ENCODE measurements at places on chromosomes 5 and 9.

GRCh38 chr5:101783241-101784013 lies 512.7 kb downstream of the SLCO4C1 start:
- no peak for DNase-seq

DNA sequence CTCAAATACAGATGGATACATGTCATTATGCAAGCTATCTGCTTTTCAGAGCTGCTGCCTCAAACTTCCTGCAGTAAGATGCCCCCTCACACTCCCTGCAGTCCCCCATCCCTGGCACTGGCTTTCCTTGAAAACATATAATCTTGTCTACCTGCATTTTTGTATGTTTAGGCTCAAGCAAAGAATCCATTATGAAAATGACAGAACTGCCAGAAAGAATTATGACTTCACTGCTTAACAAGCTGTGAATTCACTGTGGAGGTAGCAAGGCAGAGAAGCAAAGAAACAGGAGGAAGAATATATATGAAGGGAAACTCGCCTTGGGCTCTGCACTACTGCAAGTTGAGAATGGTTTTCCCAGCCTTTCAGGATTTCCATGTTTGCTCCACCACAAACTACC lies 39.4 kb upstream of the PPP2R2B start:
- DNase-seq: no peak

DNA sequence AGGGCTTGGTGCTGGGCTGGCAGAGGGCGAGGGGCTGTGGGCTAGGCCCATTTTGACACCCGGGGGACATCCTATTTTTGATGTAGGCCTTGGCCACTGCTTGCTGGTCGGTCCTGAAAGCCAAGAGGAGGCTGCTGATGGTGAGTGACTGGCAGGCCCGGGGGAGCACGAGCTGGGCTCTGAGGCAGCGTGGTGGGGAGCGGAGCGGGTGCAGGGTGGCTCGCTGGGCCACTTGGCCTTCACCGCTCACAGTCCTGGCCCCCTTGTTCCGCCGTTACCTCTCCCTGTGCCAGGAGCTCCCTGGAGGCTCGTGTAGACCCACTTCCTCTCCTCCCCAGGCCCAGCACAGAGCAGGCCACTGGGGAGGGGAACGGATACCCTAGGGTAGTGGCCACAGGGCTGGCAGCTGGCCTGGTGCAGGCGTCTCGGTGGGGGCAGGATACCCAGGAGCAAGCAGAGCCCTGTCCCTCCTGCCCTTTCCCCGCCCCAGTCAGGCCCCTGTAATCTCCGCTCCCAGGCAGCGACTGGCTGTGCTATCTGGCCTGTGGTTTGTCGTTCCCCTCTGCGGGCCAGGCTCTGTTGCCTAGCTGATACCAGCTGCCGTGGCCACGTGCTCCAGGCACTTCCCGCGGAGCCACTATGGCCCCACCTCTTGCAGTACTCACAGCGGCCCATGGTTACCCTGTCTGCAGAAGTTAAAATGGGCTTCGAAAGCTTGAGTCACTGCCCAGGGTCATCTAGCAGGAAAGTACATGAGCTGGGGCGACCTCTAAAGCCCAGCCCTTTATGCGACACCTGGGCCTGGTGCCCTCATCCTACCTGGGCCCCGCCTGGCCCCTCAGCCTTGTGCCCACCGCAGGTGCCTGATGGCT lies 11.7 kb upstream of the DOLPP1 start:
- DNase-seq: no peak

GRCh38 chr5:137264041-137264440 lies 235.1 kb downstream of the SPOCK1 start:
- DNase-seq: no peak

DNA sequence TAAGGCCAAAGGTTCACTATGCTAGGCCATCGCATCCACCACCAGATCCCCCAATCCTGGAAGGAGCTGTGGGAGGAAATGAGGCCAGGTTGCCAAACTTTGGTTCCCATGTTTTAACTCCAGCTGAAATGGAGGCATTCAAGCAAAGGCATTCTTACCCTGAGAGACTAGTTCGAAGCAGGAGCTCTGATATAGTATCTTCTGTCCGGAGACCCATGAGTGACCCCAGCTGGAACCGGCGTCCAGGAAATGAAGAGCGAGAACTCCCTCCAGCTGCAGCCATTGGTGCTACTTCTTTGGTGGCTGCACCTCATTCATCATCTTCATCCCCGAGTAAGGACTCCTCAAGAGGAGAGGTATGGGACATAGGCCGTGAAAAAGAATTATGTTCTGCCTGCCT lies 75.6 kb downstream of the GAPVD1 start:
- DNase-seq: no peak

All from NCI-H446 treated with DMSO at 0.1 percent for 48 hours (cell line).